ENCODE measurements at places on chromosomes 7 and 10. TPM values are rescaled to one million over a fixed set of nuclear protein-coding genes. Genes with fewer than 3 reads are reported as not detected.

DNA sequence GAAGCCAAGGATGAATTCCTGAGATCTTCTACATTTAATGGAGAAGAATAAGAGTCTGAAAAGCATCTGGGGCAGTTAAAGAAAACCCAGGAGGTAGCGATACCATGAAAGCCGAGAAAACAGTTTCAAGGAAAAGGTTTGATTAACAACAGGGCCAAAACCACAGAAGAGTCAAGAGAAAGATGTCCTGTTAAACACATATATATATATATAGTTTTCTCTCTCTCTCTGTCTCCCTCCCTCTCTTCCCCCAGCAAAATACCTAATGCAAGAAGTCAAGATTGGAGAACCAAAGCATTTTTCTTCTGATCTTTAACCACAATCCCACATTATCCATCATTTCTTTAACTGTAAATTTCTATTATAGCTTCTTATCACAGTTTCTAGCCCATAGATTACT is 261.4 kb downstream of the SNX13 start:
- no peak for DNase-seq
- no peaks in the 10 kb centered on the region for H3K27me3 ChIP-seq
- no peak overlapping the region for H3K27ac ChIP-seq
- no peaks in the 10 kb centered on the region for H3K36me3 ChIP-seq
- H3K4me3 ChIP-seq: no peak overlapping the region

GRCh38 chr10:66144016-66144415 is 781.8 kb upstream of the LRRTM3 start:
- H3K4me1 ChIP-seq: peaks cover 3% of the 10 kb centered on the region
- H3K4me3 ChIP-seq: no peak overlapping the region
- no peak overlapping the region for H3K27ac ChIP-seq
- no peak for DNase-seq

- no peaks in the 10 kb centered on the region for H3K36me3 ChIP-seq
- no peak overlapping the region for H3K27ac ChIP-seq
- DNase-seq: no peak
- no peak overlapping the region for H3K4me3 ChIP-seq
- H3K4me1 ChIP-seq: peaks cover 39% of the 10 kb centered on the region
These were observed 256.8 kb downstream of the BMPER start for GRCh38 chr7:34162027-34162565.

DNA sequence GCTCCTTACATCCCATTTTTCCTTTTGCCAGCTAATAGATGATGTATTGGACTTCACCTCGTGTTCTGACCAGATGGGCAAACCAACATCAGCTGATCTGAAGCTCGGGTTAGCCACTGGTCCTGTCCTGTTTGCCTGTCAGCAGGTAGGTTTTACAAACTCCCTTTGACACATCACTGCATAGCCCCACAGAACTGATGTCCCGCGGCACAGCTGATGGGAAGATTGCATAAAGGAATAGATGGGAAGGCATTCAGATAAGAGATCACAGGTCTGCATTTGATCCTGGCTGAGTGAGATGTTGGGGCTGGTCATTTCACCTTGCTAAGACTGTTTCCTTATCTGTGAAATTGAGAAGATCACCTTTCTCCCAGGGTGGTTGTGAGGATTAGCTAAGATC is 37.9 kb downstream of the PDSS1 start:
- DNase-seq: no peak
- no peaks in the 10 kb centered on the region for H3K27me3 ChIP-seq
- H3K36me3 ChIP-seq: no peaks in the 10 kb centered on the region
- H3K4me1 ChIP-seq: no peaks in the 10 kb centered on the region
- H3K27ac ChIP-seq: no peak overlapping the region

- H3K4me1 ChIP-seq: peaks cover 30% of the 10 kb centered on the region
- H3K4me3 ChIP-seq: no peak overlapping the region
- no peak for DNase-seq
- H3K27ac ChIP-seq: no peak overlapping the region
These were observed 124.1 kb downstream of the MAD1L1 start for GRCh38 chr7:2108501-2109250.

DNA sequence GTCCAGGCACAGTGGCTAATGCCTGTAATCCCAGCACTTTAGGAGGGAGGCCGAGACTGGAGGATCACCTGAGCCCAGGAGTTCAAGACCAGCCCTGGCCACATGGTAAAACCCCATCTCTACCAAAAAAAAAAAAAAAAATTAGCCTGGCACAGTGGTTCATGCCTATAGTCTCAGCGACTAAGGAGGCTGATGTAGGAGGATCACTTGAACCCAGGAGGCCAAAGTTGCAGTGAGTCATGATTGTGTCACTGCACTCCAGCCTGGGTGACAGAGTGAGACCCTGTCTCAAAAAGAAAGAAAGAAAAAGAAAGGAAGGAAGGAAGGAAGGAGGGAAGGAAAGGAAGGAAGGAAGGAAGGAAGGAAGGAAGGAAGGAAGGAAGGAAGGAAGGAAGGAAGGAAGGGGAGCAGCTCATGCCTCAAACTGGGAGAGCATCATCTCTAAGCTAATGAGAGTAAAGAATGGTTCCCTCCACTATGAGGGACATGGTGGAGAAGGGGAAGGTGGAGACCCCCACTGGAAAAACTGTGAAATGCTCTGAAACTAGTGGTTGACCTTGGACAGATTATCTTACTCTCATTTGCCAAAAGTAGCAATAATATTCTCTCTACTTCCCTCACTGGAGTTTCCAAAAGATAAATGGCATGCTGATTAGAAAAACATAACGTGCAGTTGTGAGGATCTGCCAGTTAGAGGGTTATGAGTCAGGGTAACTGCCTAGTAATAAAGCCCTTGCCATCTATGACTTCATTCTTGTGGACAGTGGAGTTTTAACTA is 16.8 kb downstream of the GIMAP5 start:
- no peaks in the 10 kb centered on the region for H3K4me1 ChIP-seq
- H3K4me3 ChIP-seq: no peak overlapping the region
- H3K27me3 ChIP-seq: no peaks in the 10 kb centered on the region
- no peak for DNase-seq
- H3K36me3 ChIP-seq: no peaks in the 10 kb centered on the region

GRCh38 chr7:104980841-104981671 is 32.9 kb upstream of the KMT2E start:
- H3K27me3 ChIP-seq: no peaks in the 10 kb centered on the region
- H3K4me3 ChIP-seq: no peak overlapping the region
- no peaks in the 10 kb centered on the region for H3K36me3 ChIP-seq
- no peak overlapping the region for H3K27ac ChIP-seq
- DNase-seq: no peak
- H3K4me1 ChIP-seq: peaks cover 58% of the 10 kb centered on the region

DNA sequence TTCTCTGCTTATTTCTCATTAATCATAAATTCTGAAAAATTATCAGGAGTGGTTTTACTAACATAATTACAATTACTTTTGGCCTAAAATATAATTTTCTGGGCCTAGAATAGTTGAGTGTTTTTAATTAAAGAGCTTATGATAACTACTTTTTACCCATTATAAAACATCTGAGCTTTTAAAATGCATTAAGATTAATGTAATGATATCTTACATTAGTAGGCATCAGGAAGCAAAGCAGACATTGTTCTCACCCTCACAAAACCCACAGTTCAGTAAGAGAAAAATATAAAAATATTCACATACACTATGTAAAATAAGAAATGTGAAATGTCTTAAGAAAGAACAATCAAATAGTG is 443.7 kb upstream of the SEMA3A start:
- no peaks in the 10 kb centered on the region for H3K4me1 ChIP-seq
- no peaks in the 10 kb centered on the region for H3K36me3 ChIP-seq
- no peak for DNase-seq
- H3K27ac ChIP-seq: no peak overlapping the region
- no peaks in the 10 kb centered on the region for H3K27me3 ChIP-seq

DNA sequence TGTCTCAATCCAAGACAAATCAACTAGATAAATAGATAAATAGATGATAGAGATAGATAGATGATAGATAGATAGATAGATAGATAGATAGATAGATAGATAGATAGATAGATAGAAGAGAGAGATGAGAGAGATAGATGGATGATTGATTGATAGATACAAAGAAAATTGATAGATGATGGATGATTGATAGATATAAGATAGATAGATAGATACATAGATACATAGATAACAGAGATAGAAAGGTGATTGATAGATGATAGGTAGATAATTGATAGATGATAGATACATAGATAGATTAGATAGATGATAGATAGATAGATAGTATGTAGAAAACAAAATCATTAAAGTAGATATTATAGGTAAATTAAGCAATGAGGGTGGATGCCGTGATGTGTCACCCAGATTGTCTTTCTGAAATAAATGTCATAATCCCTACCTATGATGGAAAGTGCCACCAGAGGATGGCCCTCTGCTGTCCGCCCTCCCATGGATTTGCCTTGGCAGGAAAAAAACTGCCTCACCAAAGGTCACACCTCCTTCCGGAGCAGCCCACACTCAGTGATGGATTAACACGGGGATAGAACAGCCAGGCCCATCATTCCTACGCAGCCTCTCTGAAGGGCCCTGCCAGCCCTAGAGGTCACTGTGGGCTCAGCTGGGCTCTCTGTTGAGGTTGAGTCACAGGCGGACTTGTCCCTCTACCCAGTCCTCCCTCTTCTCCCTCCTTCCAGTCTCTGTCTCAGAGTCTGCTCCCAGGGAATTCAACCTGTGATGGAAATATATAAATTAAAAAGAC is 50.8 kb downstream of the KCNH2 start:
- no peaks in the 10 kb centered on the region for H3K36me3 ChIP-seq
- no peak for DNase-seq
- no peak overlapping the region for H3K4me3 ChIP-seq
- no peaks in the 10 kb centered on the region for H3K27me3 ChIP-seq
- H3K27ac ChIP-seq: no peak overlapping the region

DNA sequence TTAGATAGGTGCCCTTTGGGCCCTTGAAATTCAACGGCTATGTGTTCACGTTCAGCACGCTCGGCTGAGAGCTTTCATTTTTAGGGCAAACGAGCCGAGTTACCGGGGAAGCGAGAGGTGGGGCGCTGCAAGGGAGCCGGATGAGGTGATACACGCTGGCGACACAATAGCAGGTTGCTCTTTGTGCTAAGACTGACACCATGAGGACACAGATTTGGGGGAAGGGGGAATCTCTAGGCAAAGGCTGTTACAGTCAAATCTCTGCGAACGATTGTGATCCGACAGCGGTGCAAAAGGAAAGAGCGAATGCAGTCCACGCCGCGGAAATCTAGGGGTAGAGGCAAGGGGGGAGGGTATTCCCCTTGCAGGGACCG is 667 bp downstream of the KLLN start:
- H3K27ac ChIP-seq: peak overlapping the region; percentile 97
- DNase-seq: no peak
- peak overlapping the region; percentile 91 for H3K4me3 ChIP-seq

DMBT1 gene
- not detected for total RNA-seq

DNA sequence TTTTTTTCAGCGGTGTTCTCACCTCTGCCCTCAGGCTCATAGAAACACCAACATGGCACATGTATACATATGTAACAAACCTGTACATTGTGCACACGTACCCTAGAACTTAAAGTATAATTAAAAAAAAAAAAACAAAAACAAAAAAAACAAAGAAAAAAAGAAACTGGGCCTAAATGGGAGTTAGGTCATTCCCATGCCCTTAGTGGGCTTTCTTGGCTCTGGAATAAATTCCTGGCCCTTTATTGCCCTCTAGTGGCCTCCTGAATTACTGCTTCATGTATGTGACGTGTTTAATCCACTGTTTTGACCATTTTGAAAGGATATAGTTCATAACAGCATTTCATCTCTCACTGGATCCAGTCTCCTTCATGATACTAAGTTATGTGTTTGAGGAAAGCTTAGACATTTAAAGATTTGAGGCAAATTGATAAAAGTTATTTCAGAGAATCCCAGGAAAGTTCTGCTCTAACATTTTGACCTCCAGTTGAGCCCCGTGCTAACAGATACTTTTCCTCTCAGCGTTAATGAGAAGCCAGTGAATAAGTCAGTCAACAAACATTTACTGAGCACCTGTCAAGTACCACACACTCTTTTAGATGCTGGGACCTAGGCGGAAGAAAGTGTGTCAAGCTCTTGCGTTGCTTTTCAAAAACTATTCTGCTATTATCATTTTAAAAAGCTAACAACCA is 54.7 kb upstream of the SYPL1 start:
- H3K4me3 ChIP-seq: peak overlapping the region; percentile 17
- no peak for DNase-seq
- H3K27me3 ChIP-seq: no peaks in the 10 kb centered on the region
- no peaks in the 10 kb centered on the region for H3K36me3 ChIP-seq

DNA sequence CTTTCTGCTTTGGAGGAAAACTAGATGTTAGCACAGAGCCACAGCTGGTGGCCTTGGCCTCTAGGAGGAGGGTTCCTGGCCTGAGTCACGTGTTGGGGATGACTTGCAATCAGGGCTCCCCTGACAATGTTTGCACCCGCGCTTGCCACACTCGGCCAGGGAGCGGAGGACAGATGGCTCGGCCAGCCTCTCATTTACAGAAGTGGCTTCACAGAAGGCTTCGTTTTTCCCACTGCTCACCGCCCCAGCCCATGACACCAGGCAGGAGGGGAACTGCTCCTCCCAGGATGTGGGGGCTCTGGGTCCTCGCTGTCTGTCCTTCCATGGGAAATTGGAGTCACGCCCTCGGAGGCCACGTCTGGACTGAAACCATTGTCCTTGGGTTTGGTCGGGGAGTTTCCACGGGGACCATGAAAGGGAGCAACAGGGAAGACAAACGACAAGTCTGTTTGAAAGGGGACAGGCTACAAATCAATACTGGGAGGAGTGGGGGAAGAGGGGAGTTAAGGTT is 49.6 kb upstream of the UBE3C start:
- H3K27ac ChIP-seq: no peak overlapping the region
- DNase-seq: no peak
- H3K4me3 ChIP-seq: no peak overlapping the region
- H3K4me1 ChIP-seq: no peaks in the 10 kb centered on the region

DNA sequence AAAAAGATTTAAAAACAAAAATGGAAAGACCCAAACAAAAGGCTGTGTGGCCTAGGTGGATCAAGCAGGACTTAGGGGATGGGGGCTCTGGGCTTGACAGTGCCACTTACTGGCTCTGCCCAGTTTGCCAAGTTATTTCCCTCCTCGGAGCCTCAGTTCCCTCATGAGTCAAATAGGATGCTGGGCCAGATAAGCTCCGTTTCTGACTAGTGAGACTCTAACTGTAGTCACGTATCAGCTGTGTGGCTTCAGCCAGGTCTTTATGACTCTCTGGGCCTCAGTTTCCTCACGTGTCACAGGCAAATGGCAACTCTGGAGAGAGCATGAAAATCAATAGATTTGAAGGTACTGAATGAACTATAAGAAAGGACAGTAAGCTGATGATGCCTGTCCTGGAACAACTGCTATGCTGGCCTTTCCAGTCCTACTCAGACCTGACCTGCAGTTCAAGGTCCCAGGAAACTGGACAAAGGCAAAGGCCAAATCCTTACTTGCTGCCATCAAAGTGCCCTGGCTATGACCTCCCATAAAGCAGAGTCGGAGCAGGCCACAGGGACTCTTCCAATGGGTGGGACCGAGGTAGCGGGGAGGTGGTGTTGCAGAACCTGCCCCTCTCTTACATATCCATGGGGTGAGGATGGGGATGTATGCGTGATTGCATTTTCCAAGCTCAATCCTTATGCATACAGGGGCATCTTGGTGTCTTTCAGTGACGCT is 27.0 kb downstream of the FAM53B start:
- H3K4me3 ChIP-seq: no peak overlapping the region
- no peak for DNase-seq
- H3K36me3 ChIP-seq: no peaks in the 10 kb centered on the region
- H3K4me1 ChIP-seq: peaks cover 72% of the 10 kb centered on the region
- H3K27ac ChIP-seq: peak overlapping the region; percentile 92

SPDYE8 gene
- not detected for total RNA-seq

NEUROD6 gene
- not detected for total RNA-seq

VWDE gene
- total RNA-seq: not detected
